Stimulated activated CD8-positive, alpha-beta memory T cell treated with anti-CD3 and anti-CD28 coated beads, Interleukin-4, amount 100 ng/mL, for 24 hours (primary cell): ENCODE measurements at places on chromosomes 2 and 18.
A peak's percentile ranks its signal among the peaks of the same experiment; 100 is the strongest.

DNA sequence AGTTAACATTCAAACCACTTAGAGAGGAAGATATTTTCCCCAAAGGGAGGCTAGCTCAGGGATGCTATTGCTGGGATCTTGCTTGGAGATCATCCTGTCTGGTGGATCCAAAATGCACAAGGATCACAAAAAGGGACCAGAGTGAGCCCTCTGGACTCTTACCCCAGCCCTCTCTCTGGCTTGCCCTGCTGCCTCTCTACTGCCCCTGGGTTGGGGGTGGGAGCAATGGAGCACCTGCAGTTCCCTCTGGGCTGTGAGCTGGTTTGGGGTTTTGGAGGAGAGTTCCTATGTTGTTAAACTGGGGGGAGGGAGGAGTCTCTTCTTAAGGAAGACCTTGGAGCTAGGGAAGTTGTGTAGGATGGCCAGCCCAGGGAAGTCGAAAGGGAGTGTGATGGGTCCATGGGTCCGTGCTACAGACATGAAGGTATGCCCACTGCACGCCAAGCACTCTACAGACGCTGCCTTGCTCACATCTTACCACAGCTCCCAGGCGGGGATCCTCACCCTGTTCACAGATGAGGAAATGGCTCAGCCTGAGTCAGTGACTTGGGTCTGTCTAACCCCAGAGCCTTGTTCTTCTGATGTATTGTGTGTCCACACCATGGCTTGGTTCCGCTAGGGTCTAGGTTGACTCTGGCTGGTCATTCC lies 3.8 kb downstream of the LBH start:
- DNase-seq: no peak

GRCh38 chr18:54777989-54778388 lies 50.3 kb upstream of the RAB27B start:
- no peak for DNase-seq

DNA sequence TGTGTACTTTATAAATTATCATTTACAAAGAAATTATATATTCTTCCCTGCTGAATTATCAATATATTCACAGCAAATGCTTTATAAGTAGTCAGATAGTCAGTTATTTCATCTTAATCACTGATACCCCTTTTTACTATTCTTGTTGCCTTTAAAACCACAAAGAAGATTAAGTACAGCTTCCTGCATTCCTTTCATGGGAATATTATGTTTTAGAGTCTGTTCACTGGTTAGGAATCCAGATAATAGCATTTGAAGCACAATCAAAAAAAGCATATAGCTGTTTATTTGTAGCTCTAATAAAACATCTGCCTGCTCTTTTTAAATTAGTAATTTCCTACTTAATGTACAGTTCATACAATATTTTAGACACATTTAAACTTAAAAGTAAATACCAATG lies 508.9 kb downstream of the FBXO15 start:
- DNase-seq: no peak

DNA sequence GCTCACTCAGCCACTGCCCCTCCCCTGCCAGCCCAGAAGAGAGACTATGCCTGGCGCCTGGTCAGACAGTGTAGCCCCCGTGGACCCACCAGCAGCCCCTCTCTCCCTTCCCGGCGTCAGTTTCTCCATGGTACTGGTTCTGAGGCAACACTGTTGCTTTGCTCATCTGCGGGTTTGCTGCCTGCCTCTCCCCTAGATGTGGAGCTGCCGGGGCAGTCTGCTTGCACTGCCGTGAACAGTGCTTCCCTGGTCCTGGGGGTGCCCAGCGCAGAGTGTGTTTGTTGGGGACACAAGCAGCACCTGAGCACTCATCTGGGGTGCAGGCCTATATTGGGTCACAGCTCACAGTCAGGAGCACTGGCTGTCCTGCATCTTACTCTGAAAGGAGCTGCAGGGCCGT lies 309.9 kb downstream of the NDUFA10 start:
- no peak for DNase-seq

DNA sequence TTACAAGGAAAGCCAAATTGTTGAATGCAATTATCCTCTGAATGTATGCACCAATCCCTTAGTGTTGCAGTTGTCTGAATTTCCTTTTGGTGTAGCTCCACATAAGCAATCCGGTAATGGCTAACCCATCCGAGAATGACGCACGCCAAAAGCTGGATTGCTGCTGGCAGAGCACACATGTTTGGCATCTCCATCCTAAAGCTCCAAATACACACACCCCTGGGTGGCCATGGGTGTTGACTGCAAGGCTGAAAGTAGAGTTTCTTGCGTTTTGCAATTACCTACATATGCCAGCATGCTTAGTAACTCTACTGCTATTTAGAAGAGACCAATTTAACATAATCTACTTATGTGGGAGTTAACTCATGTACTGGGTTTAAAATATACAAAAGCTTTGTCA lies 53.1 kb downstream of the KCTD1 start:
- DNase-seq: no peak

DNA sequence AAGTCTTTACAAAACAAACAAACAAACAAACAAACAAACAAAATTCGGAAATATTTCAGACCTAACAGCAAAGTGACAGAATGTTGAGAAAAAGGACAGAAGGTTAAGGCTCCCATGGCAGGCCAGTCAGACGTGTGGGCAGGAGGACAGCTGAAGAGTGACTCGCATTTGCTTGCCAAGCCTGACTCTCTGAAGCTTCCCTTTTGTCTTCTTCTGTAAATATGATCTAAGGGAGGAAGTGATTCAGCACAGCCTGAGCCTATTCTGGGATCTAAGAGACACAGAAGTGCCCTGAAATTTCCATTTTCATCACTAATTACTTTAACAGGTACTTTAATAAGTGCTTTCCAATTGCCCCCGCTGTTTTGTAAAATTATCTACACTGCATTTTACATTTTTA lies 134.0 kb upstream of the LYPD1 start:
- DNase-seq: no peak

DNA sequence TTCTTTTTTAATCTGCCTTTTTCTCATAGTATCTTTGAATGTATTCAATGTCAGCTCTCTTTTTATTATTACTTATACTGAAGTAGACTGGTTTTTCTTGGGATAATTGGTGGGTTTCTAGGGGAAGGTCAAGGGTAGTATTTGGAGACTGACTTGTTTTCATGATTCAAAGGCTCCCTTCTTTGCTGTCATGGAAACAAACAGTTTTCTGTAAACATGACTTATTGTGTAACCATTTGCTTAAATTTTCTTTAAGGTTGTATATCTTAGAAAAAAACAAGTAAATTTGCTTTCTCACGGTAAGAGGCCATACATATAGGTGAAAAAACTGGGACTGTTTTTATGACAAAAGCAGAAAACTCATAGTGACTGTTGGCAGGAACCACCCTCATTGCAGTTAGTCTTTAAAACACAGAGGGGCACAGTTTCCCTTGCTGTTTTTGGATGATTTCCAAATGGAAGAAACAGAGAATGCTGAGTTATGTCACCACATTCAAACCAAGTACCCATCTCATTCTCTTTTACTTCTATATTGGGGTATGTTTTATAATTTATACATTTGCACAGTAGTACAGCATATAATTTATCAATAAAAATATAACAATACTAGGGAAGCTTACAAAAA lies 5.8 kb upstream of the RDH14 start:
- no peak for DNase-seq

DNA sequence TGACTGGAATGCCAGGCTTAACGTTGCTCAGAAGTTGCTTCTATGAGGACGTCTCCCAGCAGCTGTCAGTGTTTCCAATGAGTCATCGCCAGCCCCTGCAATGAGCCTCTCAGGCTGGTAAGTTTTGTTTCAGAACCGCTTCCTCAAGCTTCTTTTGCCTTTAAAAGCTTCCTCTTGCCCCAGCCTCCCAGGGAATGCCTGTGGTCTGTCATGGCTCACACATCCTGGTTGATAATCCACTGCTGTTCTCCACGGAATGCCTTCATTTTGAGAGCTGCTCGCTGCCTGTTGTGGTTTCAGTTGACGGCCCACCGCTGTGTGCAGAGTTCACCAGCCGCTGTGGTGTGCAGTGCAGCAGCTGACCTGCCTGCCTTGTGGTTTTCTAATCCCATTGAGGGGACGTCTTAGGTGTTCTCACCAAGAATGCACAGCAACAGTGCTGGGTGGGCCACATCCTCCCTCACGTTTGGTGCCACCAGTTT lies 96.4 kb downstream of the RTP5 start:
- peak; percentile 60 for DNase-seq

DNA sequence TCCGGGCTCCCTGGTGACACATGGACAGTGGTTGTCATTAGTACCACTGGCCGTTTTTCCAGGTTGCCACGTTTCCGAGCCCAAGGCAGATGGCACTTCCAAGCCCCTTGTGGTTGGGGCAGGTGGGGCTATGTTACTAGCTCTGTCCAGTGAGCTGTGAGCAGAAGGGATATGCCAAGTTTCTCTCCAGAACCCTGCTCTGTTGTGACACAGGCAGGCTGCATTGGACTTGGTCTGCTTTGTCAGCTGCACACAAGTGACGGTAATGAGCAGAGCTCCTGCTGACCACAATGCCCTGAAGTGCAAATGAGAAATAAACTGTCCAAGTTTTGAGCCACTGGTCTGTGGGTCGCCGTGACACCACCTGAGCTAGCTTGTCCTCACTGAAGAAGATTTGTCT lies 118.8 kb downstream of the GYPC start:
- DNase-seq: no peak

GRCh38 chr2:60551240-60552077 lies 2.0 kb downstream of the BCL11A start:
- no peak for DNase-seq

- DNase-seq: no peak
Measured at GRCh38 chr18:46034230-46034629, 37.8 kb downstream of the PSTPIP2 start.

- no peak for DNase-seq
Measured at GRCh38 chr2:26916128-26916692, 54.2 kb upstream of the MAPRE3 start.

DNA sequence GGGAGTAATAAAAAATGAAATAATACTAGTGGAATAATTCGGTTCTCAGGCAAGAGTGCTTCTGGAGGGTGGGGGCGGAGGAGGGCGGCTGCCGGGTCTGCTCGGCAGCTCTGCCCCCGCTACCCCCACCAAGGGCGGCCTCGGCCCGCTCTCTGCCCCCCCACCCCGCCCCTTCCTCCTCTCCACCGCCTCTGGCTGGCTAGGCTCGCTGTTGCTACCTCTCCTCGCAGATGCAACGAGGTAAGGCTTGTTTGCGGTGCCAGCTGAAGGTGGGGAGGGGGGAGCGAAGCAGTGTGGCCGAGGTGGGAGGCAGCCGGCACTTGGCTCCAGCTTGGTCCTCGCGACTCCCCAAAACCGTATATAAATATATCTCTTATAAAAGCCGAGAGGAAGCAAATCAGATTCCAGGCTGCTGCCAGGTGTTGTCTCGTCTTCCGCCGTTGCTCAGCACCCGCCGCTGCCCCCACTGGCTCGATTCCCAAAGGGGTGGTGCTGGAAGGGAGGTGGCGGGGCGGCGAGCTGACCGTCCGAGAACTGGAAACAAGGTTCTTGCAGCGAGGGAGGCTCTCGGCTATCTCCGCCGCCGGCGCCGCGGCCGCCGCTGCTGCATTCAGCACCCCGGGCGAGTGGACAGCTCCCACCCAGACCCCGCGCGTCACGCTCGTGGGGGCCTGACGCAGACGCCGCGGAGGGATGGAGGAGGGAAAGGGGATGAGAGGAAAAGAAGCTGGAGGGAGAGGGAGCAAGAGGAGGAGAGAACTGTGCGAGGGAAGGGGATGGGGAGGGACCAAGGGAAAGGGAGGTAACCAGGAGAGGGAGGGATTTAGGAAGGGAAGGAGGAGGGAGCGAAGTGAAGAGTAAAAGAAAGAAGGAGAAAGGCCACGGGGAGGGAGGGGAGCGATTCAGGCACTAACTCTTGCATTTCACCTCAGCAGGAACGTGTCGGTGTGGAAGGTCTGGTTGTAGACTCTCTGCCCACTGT lies at the start of gene MARCHF4:
Gene MARCHF4, minus strand, starts transcription at position 763 of the 982 bp plus-strand sequence. CDS start 2,223 bp downstream, outside the sequence.
- DNase-seq: peak; percentile 50

- no peak for DNase-seq
Measured at GRCh38 chr2:70904371-70905216, 31.1 kb upstream of the ATP6V1B1 start.

- no peak for DNase-seq
Measured at GRCh38 chr2:183740241-183740640, 616.0 kb downstream of the NUP35 start.

DNA sequence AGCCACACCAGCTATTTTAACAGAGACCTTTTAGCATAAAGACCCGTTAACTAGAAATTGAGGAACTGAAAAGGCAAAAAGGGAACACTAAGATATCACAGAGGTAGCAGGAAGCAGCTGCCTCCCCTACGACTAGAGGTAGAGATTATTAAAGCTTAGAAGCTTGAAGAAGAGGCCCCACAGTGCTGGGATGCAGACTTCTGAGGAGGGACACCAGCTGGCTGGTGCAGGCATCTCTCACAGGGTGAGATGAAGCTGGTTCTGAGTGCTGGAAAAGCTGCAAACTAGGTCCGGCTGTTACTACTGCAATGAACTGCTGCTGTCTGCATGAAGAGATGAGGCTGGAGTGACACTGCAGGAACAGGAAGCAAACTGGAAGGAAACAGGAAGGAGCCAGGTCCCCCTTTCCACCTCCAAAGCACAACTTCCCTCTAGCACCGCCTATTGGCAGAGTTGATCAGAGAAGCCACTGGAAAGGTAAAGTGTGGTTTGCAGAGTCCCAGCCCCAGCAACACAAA lies 61.2 kb upstream of the MRPS9 start:
- peak; percentile 7 for DNase-seq

DNA sequence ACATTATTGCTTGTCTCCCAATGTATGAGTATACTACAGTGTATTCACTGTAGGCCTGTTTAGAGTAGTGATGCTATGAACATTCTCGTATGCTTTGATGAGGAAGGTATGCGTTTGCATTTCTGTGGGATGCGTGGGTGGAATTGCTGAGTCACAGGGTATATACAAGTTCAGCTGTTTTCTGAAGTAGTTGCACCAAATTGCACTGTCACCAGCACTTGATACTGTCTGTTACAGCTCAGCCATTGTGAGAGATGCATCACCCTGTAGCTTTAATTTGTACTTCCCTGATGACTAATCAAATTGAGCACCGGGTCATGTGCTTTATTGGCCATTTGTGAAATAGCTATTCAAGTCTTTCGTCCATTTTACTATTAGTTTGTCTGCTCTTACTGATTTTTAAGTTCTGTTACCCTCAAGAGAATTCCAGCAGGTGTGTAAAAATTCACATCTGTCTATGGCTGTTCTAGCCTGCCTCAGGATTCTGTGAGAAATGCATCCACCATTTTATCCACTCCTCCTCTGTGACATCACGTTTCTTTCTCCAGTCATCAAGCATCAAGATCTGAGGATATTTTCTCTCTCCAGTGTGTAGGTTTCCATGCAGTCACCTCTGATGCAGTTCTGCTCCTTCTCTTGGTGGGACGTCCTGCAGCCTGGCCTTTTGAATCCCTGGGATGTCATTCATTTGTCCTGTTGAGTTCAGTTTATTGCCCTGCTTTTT lies 72.5 kb downstream of the DGKD start:
- DNase-seq: peak; percentile 38
